ENCODE measurements at places on chromosomes 3 and 15.

GRCh38 chr3:38646630-38647029, 2.9 kb downstream of the SCN5A start:
- peak; percentile 31 for DNase-seq

- DNase-seq = peak; percentile 97
These were observed 25.3 kb downstream of the ANP32A start for GRCh38 chr15:68795298-68795848.

- DNase-seq = no peak
These were observed 592 bp downstream of the MOBP start for GRCh38 chr3:39468108-39468436.

GRCh38 chr3:69145688-69146087, 23.3 kb upstream of the LMOD3 start:
- no peak for DNase-seq

DNA sequence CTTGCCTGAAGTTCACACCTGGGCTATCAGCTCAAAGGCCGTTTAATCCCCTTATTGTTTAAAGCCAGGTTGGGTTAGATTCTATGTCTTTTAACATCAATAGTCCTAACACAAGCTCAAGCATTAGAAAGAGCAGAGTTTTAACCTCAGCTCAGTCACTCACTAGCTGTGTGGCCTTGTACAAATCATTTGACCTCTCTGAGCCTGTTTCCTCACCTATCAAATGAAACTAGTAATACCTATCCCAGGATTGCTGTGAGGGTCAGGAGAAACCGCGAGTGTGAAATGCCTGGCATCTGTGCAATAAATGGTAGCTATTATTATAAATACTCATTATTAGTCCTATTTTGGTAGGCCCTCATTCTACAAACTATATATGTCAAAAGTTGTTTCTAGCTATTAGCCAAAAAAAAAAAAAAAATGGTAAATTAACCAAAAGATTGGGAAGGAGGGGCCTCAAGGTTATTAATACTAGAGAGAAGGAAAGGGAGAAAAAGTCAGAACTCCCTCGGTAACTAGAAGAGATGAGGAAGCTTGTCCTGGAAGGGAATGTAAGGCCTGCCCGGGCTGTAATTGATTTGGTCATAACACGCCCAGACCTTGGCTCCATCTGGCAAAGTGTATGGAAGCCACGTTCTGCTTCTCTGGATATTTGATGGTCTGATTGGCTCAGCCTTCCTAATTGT, 510.5 kb upstream of the PROK2 start:
- no peak for DNase-seq

GRCh38 chr15:64089543-64090280, 3.9 kb downstream of the CIAO2A start:
- DNase-seq = no peak

- DNase-seq = no peak
These were observed 141.5 kb downstream of the LIPC start for GRCh38 chr15:58573270-58573669.

GRCh38 chr3:52217409-52217805, 8.0 kb downstream of the TLR9 start:
- DNase-seq = no peak

DNA sequence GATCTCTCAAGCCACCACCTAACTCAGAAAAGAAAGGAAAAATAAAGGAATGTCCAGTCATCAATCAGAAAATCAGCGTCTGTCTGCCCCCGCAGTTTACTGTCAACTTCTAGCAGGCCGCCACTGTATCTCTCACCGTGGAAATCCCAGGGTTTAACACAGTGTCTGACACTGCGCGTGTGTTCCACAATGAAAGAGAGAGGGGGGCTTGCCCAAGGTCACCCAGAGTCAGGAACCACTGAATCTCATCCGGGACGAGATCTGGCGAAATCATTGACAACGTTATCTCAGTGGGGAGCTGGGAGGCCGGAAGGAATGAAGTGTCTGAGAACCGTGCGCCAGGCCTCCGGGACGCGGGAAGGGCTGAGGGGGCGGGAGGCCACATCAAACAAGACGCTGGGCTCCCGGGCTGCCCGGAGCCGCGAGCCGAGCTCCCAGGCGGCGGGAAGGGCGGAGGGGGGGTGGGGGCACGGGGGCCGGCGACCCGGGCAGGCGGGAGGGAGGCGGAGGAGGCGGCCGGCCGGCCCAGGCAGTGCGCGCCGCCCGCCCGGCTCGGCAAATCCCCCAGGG, 2.2 kb upstream of the HES1 start:
- peak; percentile 85 for DNase-seq

- DNase-seq = no peak
These were observed 174.4 kb upstream of the LPP start for GRCh38 chr3:187979564-187979963.

- DNase-seq = no peak
These were observed 36.4 kb downstream of the MB21D2 start for GRCh38 chr3:192881159-192881786.

GRCh38 chr15:57444877-57445513, 68.7 kb downstream of the CGNL1 start:
- DNase-seq = no peak

GRCh38 chr3:19573644-19574043, 360.4 kb downstream of the EFHB start:
- DNase-seq = no peak

- DNase-seq = no peak
These were observed 325.1 kb upstream of the THBS1 start for GRCh38 chr15:39255760-39256159.

- no peak for DNase-seq
These were observed 2.9 kb downstream of the MBNL1 start for GRCh38 chr3:152271501-152272236.

DNA sequence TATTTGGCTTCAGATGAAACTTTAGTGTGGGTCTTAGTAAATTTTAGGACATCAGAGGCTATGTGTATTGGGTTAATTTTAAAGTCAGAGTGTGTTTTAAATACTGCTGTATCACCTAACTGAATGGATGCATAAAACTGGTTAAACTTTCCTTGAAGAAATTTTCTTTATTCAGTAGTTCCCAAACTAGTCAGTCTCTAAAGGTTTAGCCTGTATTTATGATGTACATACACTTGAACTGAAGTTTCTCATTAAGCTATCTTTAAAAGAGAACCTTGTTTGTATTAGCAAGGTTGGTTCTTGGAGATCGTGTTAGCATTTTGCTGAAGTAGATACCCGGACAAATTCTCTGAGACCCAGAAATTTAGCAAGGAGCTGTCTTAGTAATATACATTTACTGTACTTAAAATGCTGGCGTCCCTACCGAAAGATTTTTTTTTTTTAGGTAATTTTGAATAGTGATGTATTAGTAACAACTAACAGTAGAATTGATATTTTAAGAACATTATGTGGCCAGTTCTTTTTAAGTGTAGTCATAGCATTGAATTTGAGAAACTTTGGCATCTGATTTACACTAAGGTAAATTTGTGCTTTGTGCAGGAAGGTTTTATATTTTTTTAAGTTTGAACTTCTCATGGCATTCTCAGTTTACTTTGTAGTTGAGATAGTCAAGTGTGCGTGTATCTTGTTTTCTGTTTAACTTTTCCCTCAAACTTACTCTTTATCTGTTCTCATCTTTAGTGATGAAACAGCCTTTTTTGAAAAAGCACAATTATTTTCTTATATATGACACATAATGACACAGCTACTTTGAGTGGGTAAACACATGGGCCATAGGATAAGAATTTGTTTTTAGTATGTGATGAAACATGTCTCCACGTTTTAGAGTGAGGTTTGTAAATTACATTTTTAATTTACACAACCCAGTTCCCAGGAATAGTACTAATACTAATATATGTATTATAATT, 2.9 kb downstream of the DIPK2A start:
- DNase-seq = no peak
